Stimulated activated CD4-positive, alpha-beta T cell treated with anti-CD3 and anti-CD28 coated beads, TNF-alpha, amount 100 ng/mL, for 48 hours (primary cell): ENCODE measurements at places on chromosomes 6 and 20.

DNA sequence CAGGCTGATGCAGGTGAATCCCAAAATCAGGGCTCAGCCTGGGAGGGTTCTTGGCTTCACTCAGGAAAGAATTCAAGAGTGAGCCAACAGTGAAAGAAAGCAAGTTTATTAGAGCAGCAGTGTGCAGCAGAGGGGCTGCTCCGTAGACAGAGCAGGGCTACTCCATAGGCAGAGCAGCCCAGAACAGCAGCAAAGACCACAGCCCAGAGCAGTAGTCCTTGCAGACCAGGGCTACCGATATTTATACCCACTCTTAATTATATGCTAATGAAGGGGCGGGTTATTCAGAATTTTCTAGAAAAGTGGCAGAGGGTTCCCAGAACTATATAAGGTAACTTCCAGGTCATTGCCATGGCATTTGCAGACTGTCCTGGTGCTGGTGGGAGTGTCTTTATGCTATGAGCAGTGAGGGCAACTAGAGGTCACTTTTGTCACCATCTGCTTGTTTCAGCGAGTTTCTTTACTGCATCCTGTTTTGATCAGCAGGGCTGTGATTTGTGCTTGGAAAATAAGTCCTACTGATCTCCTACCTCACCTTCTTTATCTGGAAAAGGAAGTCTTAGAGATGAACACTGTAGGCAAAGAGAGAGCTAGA, 39.8 kb upstream of the PTPN1 start:
- DNase-seq = no peak

DNA sequence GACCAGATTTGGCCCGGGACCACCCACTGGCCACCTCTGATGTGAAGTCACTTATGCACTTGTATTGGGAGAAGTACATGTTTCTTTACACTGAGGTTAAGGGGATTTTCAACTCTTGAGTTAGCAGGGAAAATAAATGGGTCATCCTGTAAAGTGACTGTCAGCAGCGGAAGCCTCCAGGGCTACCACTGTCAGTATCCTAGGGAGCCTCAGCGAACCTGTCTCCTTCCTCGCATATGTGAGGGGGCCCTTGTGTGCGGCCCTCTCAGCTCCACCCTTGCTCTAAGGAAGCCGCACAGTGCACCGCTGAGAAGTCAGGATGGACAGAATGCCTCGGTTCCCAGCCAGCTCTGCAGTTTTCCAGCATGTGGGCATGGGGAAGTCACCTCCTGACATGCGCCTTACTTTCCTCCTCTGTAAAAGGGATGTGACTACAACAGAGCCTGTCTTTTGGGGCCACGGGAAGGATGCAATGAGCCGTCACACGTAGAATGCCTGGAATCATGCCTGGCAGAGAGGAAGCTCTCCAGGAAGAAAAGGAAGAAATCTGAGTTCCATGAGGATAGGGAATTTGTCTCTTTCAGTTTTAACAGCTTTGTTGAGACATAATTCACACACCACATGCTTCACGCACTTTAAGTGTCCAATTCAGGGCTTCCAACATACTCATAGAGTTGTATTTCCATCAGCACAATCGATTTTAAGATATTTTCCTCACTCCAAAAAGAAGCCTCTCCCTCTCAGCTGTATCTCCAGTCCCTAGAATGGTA, 115.4 kb downstream of the SYCP2 start:
- no peak for DNase-seq

- DNase-seq = no peak
These were observed 29.0 kb downstream of the MAP3K5 start for GRCh38 chr6:136763255-136763654.

- no peak for DNase-seq
These were observed 60.7 kb upstream of the TOX2 start for GRCh38 chr20:43853918-43854317.

DNA sequence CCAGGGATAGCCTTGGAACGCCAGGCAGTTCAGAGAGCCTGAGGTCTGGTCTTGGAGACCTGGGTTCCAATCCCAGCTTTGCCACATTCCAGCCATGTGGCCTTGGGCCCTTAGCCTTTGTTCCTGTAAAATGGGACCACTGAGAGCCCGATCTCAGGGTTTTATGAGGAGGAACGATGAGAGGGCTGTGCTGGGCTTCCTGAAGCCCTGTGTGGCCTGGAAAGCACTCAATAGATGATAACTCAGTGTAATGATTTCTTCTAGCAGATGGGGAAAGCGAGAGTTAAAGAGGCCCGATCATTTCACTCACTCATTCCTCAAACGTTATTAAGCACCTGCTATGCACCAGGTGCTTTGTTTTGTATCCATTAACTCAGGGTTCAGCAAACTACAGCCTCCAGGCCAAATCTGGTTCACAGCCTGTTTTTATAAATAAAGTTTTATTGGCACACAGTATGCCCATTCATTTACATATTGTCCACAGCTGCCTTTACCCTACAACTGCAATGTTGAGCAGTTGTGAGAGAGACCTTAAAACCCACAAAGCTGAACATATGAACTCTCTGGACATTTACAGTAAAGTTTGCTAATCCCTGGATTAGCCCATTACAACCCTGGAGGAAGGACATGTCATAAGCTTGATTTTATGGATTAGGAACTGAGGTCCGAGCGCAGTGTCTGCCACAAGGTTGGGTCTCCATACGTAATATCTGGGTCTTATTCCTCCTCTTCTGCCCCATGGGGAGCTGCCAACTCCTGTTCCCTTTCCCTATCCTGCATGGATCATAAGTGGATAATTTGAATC, 90.4 kb downstream of the CEBPB start:
- DNase-seq = no peak

GRCh38 chr6:87706187-87706966, 4.3 kb upstream of the AKIRIN2 start:
- DNase-seq = no peak

DNA sequence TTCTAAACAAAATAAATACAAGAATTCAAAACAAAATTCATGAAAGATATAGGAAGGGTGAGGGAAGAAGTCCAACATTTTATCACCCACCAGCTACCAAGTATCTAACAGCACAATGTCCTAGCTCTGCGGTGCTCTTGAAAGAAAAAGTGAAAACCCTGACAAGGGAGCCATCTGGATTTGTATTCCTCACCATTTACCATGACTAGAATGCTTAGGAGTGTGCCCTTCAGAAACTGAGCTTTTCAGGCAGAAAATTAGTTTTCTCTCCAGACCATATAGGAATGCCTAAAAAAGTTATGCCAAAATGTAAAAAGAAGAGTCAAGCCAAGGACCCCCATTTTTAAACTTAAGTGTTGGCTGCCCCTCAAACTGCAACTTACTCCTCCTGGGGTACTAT, 4.5 kb downstream of the SNX5 start:
- no peak for DNase-seq

DNA sequence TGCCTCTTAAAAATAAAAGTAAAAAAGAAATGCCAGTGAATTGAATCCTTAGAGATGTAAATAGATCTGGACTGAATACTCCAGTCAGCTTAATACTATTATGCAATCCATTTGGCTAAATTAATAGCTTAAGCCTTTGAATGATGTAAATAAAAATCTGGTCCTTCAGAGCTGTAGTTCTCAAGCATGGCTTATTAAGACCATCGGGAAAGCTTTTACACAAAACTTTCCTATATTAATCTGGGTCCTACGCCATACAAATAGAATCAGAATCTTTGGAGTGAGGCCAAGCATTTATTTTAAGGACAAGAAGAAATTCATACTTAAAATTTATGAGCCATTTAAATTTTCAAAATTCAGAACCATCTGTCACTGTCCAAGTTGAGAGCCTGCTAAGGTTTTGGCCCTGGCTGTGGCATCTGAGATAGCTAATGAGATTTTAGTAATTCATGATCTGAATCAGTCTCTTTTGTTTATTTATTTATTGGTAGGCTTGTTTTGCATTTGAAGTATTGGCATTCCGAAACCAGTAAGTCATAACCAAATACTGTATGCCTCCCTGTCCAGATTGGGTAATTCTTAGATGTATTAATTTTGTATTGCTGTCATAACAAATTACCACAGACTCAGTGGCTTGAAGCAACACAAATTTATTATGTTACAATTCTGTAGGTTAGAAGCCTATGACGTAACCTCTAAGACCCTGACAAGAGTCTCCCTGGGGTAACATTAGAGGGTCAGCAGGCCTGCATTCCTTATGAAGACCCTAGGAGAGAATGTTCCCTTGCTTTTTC, 228.1 kb upstream of the RAB32 start:
- DNase-seq = no peak

- no peak for DNase-seq
These were observed 1.0 kb upstream of the THBS2 start for GRCh38 chr6:169254456-169255316.

GRCh38 chr6:81613606-81614005, 138.9 kb downstream of the TENT5A start:
- DNase-seq = no peak

DNA sequence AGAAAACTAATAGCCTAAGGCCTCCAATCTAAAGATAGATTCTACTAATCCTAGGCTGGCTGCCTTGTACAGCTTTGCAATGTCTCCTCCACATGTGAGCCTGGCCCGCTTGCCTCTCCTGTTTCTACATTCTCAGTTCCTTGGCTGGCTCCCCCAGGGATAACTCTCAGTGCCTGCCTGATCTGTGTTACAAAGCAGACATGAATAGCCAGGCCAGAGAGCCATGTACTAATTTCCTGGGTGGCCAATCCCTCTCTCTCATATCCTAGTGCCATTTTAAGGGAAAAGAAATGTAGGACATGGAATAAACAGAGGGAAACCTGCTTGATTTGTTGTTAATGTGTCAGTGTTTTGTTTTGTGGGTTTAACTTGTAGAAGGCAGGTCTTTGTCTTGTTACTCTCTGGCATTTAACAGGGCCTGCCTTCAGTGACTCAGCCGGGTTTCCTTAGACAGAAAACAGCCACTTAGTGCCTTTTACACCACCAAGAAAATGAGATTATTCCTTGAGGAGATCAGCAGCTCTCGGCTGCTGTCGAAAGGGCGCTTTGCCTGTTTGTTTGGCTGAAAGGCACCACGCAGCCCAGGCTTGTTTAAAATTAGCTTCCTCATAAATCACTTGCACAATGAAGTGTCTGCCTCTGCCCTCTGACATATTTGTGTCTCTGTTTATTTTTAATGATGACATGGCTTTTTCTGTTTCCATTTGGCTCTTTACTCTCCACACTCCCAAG, 702.7 kb downstream of the MAFB start:
- no peak for DNase-seq

DNA sequence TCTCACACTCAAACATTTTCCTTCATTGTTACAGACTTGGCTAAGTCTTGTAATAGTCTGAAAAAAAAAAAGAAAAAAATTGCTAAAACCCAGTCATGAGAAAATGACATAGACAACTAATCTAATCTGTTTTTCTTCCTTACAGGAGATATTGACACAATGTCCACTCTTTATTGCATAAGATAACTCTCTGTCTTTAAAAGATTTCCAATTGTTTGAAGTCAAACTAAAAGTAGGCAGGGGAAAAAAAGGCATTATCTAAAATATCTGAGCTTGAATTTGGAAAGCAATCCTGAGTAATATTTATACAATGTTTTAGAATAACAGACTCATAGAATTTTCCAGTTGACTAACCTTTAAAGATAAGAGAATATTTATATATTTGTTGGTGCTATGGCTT, 233.0 kb upstream of the CEP162 start:
- no peak for DNase-seq

DNA sequence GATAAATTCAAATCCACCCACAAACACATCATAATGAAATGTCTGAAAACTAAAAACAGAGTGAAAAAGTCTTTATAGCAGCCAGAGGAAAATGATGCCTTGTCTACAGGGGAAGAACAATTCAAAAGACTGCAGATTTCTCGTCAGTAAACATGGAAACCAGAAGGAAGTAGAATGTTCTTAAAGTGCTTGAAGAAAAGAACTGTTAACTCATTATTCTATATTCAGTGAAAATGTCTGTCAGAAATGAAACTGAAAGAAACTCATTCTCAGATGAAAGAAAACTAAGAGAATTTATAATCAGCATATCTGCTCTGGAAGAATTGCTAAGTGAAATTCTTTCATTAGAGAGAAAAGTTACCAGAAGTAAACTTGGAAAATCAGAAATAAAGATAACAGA, 416.1 kb downstream of the TBC1D32 start:
- no peak for DNase-seq

DNA sequence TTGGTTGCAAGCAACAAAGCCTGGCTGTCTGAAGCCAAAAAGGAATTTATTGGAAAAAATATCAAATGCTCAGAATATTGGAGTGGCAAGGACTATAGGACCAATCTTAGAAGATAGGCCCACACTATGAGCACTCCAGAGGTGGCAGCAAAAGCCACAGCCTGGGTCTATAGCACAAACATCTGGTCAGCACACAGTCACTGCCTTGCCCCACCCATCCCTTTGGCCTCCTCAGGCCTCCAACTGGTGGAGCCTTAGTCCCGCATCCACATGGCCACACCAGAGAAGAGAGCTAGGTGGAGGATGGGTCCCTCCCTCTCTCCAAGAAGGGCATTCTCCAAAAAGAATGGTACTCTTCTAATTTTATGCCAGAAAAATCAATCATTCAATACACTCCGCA, 14.0 kb downstream of the NUDT3 start:
- DNase-seq = no peak

GRCh38 chr20:44209686-44210405, 725 bp downstream of the OSER1 start:
- DNase-seq = no peak

- DNase-seq = no peak
These were observed 583.8 kb upstream of the ARID1B start for GRCh38 chr6:156193381-156193780.

DNA sequence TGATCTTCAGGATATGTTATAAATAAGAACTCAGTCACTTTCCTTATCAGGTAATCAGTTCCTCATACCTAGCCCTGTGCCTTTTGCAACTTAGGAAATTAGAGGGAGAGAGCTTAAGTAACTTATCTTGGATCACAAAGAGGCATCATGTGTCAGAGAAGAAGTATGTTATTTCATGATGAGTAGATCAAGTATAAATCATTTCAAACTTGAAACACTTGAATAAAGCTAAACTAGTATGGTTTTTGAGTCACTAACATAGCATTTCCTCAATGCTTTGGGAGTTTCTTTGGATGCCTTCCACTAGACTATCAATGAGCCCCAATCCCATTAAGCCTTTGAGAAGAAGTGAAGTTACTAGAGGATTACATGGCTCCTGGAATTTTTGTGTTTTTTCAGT, 102.6 kb upstream of the TNFAIP3 start:
- DNase-seq = no peak

DNA sequence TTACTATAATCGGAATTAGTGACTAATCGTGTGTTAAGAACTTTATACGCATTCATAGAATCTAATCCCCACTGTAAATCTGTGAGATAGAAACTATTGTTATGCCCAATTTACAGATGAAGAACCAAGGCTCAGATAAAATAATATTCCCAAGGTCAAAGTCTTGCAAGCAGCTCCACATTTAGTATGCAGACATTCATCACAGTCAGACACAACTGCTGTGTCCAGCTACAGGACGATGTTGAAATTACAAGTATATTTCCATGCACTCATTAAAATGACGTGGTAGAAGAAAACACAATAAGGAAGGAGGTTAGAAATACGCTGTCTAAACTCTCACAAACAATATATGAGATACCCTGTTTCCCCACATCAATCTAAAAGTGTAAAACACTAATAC, 82.5 kb downstream of the PREX1 start:
- DNase-seq = no peak

- no peak for DNase-seq
These were observed 13.4 kb upstream of the MRGBP start for GRCh38 chr20:62782893-62783278.

- no peak for DNase-seq
These were observed 37.6 kb downstream of the SLC2A10 start for GRCh38 chr20:46746956-46747526.

- no peak for DNase-seq
These were observed 4.9 kb upstream of the NELFCD start for GRCh38 chr20:58976061-58976730.
